ENCODE measurements at places on chromosomes 12 and 14.

DNA sequence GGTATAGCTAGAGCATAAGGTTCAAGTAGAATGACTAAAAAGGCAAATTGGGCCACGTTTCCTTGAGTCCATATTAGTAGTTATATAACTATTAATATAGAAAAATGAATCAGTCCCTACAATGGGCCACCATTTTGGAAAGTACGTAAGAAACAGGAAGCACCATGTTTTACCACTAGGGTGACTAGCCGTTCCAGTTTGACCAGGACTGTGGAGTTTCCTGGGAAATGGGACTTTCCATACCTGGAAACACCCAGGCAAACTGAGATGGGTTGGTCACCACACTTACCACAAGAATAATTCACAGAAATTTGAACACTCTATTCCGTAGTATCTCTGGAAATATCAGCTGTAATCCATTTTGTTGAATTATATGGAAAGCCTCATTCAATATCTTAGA, 2.1 kb upstream of the MAGOHB start:
- DNase-seq = no peak

GRCh38 chr12:95989504-95990123, 6.5 kb downstream of the HAL start:
- no peak for DNase-seq

DNA sequence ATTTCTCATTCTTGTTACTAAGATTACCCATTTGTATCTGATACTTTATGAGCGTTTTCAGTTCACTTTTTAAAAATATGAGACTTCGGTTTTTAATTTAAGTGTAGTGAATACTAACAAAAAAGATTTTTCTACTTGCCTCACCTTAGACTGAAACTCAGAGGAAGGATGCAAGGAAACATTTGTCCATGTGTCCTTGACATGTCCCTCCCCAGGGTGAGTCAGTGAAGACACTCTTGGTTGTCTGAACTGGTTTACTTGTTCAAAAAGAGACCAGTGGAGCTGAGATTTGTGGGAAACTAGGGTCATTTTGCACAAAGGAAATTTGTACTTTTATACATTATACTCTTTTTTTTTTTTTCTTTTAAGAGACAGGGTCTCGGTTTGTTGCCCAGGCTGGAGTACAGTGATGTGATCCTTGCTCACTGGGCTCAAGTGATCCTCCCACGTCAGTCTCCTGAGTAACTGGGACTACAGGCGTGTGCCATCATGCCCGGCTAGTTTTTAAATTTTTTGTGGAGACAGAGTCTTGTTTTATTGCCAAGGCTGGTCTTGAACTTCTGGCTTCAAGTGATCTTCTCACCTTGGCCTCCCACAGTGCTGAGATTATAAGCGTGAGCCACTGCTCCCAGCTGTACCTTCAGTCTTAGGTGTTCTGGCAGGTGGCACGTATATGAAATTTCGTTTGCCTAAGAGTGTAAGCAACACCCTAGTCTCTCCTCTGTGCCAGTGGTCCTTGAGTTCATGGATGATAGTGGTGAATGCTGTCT, 56.7 kb downstream of the PPFIBP1 start:
- DNase-seq = no peak

DNA sequence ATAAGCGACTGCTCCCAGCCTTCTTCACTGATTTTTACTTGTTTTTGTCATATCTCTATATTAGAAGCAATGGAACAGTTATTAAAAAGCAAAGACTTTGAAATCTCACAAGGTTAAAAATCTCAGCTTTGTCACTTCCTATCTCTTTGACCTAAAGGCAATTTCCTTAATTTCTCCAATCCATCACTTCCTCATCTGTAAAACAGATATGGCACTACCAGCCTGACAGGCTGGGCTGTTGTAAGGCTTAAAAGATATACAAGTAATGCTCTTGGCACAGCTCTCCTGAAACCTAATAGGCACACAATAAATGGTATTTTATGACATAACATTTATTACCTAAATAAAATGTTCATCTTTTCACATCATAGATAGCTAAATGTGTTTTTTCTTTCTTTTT, 25.6 kb downstream of the ATXN2 start:
- no peak for DNase-seq

GRCh38 chr14:94051779-94052178, 25.6 kb downstream of the OTUB2 start:
- no peak for DNase-seq

GRCh38 chr12:121620333-121620891, 5.9 kb upstream of the ORAI1 start:
- no peak for DNase-seq
